ENCODE measurements at places on chromosomes 11 and 22. TPM values are rescaled to one million over a fixed set of nuclear protein-coding genes. Genes with fewer than 3 reads are reported as not detected.

Gene CCDC87
- 0.90 TPM for polyA plus RNA-seq

GRCh38 chr22:27199354-27199753 is 542.0 kb downstream of the MIAT start:
- no peak overlapping the region for H3K27ac ChIP-seq
- H3K4me3 ChIP-seq = no peak overlapping the region
- no peaks in the 10 kb centered on the region for H3K36me3 ChIP-seq
- peaks cover 13% of the 10 kb centered on the region for H3K27me3 ChIP-seq
- no peak for DNase-seq
- H3K4me1 ChIP-seq = no peaks in the 10 kb centered on the region

Gene STT3A
- polyA plus RNA-seq = 208 TPM

DNA sequence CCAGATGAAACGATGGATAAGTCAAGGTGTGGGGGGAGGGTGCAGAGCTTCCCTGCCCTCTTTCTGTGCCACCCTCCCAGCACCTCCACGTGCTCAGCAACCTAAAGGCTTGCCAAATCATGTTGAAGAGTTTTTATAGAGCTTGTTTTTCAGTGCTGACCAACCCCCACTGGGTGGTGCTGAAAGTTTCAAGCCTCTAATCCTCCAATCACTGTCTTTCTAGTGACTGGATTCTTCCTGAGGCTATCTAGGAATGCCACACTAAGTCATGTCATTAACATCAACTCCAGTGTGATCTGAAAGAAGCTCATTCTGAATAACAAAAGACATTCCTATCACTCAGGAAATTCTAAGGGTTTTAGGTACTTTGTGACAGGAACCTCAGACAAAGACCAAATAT is 382.6 kb downstream of the DYNC2H1 start:
- no peaks in the 10 kb centered on the region for H3K27me3 ChIP-seq
- DNase-seq = no peak
- no peak overlapping the region for H3K27ac ChIP-seq
- H3K4me3 ChIP-seq = no peak overlapping the region
- no peaks in the 10 kb centered on the region for H3K4me1 ChIP-seq

Gene GP1BB
- not detected for polyA plus RNA-seq

DNA sequence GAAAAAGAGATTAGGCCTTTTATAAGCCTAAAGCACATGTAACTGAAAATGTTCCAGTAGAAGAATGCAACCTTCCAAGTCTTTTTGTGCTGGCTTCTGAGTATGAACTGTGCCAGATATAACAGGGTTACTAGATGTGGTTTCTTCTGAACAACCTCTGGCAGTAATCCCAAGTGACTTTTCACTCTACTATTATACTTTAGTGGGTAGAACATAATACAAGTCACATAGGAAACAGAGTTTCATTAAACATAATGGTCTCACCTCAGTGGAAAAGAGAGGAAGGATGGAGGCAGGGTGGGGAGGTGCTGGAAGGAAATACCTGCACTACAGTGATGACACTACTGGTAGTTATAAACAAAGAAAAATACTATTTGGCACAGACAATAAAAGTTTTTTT is 81.3 kb downstream of the PHF21A start:
- H3K4me1 ChIP-seq = peaks cover 8% of the 10 kb centered on the region
- H3K36me3 ChIP-seq = no peaks in the 10 kb centered on the region
- H3K4me3 ChIP-seq = no peak overlapping the region
- no peaks in the 10 kb centered on the region for H3K27me3 ChIP-seq

DNA sequence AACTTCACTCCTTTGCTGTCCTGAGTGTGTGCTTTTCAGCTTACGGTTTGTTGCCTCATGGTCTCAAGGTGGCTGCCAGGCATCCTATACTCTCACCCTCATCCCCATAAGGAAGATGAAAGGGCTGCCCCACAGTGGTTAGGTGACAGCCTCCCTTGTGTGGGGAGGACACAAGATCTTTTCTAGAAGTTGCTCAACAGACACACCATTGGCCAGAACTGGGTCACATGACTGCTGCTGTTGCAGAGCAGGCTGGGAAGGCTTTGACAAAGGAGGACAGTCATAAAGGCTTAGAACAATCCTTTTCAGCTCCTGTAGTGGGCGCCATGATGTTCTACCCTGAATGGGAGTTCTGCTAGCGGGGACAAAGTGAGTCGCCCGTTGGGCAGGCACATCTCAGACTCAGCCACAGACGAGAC is 69.7 kb upstream of the RASD2 start:
- no peak for DNase-seq
- H3K36me3 ChIP-seq = no peaks in the 10 kb centered on the region
- H3K4me1 ChIP-seq = peaks cover 16% of the 10 kb centered on the region
- H3K4me3 ChIP-seq = no peak overlapping the region
- H3K27me3 ChIP-seq = no peaks in the 10 kb centered on the region

- H3K27ac ChIP-seq = no peak overlapping the region
- no peaks in the 10 kb centered on the region for H3K36me3 ChIP-seq
- no peak for DNase-seq
- H3K4me3 ChIP-seq = no peak overlapping the region
- H3K4me1 ChIP-seq = no peaks in the 10 kb centered on the region
Observed at GRCh38 chr11:86715611-86716010, 43.2 kb upstream of the ME3 start.

DNA sequence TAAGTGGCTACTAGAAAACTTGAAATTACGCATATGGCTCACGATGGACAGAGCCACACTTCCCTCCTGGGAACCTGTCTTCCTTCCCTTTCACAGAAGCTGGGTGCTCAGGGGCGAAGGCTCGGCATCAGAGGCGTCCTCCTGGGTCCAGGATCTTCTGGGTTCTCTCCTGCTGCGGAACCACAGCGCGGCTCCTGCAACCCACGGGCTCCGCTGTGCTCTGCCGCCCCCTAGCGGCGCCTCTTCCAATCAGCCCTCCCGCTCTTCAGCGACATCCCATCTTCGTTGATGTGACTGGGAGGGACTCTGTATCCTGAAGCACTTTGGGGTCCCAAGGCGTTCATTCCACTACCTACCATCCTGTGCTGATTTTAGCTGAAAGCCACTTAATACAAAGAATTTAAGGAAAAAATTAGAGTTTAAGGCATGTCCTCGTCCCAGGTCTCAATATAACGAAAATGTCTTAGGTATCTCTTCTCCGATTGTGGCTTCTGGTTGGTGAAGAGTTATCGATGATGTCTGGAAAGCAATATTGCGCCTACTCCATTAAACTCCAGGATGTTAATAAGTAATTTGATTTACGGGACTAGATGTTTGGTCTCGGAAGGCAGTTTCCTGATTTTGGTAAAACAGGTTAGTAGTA is 14.8 kb upstream of the RPS3 start:
- H3K4me1 ChIP-seq = no peaks in the 10 kb centered on the region
- H3K4me3 ChIP-seq = no peak overlapping the region
- no peaks in the 10 kb centered on the region for H3K27me3 ChIP-seq
- DNase-seq = peak; percentile 78

DNA sequence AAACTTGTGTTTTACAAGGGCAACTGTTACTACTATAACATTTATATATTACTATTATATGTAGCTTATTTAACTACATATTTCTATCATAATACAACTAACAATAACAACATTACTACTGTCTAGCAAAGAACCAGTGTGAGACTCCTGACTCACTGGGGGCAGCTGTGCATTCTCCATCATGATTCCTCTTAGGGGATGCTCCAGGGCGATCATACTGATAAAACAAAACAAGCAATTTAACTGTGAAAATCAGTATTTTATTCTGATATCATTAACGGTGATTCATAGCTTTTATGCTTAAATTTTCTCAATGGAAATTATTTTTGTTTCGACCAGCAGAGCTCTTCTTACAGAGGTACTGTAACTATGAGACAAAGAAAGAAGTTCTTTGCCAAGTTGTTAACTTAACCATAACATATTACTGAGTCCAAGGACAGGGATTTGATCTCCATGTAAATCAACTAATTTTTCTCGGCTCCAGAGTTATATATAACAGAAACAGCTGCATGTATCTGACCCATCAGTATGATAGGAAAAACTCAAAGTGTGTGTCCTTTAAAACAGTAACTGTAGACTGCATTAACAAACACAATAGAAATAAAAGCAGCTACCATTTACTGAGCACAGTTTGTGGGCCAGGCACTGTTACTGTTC is 24.8 kb upstream of the FNBP4 start:
- no peaks in the 10 kb centered on the region for H3K27me3 ChIP-seq
- peaks cover 17% of the 10 kb centered on the region for H3K4me1 ChIP-seq
- no peaks in the 10 kb centered on the region for H3K36me3 ChIP-seq
- H3K4me3 ChIP-seq = no peak overlapping the region
- H3K27ac ChIP-seq = peak overlapping the region; percentile 27

GRCh38 chr11:28730336-28730735 is 622.1 kb downstream of the METTL15 start:
- no peak overlapping the region for H3K27ac ChIP-seq
- H3K4me1 ChIP-seq = no peaks in the 10 kb centered on the region
- no peaks in the 10 kb centered on the region for H3K27me3 ChIP-seq
- H3K4me3 ChIP-seq = no peak overlapping the region

DNA sequence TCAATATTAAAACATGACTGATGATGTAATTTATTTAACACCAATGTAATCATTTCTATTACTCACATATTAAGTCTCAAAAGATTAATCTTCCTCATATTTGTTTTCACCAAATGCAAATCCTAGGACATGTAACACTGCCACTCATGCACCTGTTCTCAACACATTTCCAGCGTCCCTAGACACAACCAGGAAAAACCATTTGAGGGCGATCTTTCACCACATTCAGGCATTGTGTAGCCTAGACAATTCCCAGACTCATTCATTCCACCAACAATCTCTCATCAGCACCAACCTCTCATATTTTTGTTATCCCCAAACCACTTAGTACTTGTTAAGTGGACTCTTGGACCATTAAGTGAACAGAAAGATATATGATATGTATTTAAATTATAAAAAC is 66.1 kb downstream of the SLC36A4 start:
- no peak for DNase-seq
- H3K4me3 ChIP-seq = no peak overlapping the region
- H3K27me3 ChIP-seq = no peaks in the 10 kb centered on the region
- H3K4me1 ChIP-seq = no peaks in the 10 kb centered on the region

Gene ST14
- 3.0 TPM for polyA plus RNA-seq

DNA sequence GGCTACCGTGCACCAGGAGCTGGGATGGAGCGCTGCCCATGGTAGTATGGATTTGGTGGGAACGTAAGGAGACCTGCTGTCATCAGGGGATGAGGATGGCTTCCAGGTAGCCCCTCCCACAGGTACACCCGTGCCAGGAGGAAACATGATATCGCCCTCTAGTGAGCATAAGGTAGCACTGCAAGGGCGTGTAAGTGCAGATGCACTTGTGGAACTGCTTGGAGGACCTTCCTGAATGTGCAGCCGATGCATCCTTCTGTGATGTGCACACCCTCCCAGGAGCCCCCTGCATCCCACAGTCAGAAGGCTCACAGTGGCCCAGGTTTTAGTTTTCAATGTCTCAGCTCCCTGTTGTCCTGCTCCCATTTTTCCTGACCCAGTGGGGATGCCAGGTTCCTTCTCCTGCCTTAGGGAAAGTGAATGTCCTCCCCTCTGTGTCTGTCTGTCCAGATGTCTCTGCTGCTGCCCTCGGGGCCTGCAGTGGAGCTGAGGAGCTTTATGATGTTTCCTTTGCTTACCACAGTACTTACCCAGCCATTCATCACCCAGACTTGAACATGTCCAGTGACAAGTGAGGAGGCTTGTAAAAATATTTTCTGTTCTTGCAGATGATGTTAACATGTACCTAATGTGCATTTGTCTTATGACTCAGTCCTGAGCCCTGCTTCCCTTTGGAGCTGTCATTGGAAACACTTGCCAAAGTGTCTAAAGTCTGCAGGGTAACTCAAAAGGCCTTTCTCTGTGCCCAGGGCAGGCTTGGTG is 49.2 kb downstream of the DBX1 start:
- H3K4me1 ChIP-seq = peaks cover 11% of the 10 kb centered on the region
- no peak overlapping the region for H3K27ac ChIP-seq
- H3K4me3 ChIP-seq = no peak overlapping the region
- peak; percentile 56 for DNase-seq

DNA sequence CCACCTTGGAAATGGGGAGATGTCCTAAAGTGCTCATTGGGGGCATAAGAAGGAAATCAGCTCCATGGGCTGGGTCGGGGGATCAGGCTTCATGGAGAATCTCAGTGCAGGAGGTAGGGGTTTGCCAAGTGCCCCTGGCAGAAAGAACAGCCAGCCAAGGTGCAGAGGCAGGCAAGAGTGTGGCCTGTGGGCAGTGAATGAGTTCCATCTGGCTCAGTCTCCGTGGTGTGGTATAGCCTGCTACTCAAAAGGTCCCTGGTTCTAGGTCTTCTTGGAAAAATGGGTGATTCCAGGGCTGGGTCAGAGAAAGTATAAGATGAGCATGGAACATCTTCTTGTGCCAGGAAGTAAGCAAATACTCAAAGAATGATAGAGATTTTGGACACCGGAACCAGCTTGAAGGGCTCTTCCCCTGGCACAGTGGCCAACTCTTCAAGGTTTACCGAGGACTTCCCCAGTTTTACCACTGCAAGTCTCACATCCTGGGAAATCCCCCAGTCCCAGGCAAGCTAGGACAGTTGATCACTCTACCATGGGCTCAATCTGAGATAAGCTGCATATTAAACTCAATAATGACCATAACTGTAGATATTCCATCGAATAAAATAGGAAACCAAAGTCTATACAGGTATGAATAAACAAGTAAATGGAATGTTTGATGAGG is 10.6 kb upstream of the ARAP1 start:
- no peak for DNase-seq
- no peak overlapping the region for H3K4me3 ChIP-seq
- H3K27ac ChIP-seq = peak overlapping the region; percentile 32
- no peaks in the 10 kb centered on the region for H3K27me3 ChIP-seq
- peaks cover 15% of the 10 kb centered on the region for H3K4me1 ChIP-seq
- H3K36me3 ChIP-seq = no peaks in the 10 kb centered on the region

Gene OR9Q1
- polyA plus RNA-seq = not detected

DNA sequence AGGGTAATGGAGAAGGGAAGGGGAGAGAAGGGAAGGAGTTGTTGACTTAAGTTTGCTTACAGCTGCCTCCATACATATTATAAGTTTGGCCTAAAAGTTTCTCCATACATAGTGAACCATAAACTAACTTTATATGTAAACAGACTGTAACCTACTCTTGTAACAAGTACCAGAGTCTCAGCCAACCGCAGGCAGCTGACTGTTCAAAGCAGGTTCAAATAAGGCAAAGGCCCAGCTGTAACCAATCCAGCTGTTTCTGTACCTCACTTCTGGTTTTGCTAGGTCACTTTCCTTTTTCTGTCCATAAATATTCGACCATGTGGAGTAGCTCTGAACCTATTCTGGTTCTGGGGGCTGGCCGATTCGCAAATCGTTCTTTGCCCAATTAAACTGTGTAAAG is 591.2 kb downstream of the INSC start:
- H3K27me3 ChIP-seq = no peaks in the 10 kb centered on the region

GRCh38 chr11:73213196-73214143 is 4.6 kb upstream of the P2RY2 start:
- H3K27ac ChIP-seq = peak overlapping the region; percentile 19
- DNase-seq = no peak
- H3K36me3 ChIP-seq = no peaks in the 10 kb centered on the region
- no peak overlapping the region for H3K4me3 ChIP-seq
- no peaks in the 10 kb centered on the region for H3K27me3 ChIP-seq

Gene CNIH2
- polyA plus RNA-seq = 13.4 TPM

Data from adrenal gland (tissue), 19 donors.